ENCODE measurements at places on chromosomes 12 and 14.

DNA sequence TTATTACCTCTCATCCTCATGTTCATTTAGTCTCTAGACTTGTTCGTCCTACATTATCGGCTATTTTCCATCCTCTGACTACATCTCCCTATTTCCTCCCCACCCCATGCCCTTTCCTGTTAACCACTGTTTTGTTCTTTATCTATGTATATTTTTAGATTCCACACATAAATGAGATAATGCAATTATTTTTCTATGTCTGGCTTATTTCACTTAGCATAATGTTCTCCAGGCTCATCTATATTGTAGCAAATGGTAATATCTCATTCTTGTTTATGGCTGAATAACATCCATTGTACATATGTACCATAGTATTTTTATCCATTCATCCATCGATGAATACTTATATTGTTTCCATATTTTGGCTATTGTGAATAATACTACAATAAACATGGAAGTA is 84.6 kb upstream of the PTPRR start:
- no peak for DNase-seq

GRCh38 chr12:100564090-100564489 is 9.4 kb upstream of the GAS2L3 start:
- DNase-seq = no peak

GRCh38 chr14:38972511-38972910 is 130.5 kb downstream of the SEC23A start:
- DNase-seq = no peak

DNA sequence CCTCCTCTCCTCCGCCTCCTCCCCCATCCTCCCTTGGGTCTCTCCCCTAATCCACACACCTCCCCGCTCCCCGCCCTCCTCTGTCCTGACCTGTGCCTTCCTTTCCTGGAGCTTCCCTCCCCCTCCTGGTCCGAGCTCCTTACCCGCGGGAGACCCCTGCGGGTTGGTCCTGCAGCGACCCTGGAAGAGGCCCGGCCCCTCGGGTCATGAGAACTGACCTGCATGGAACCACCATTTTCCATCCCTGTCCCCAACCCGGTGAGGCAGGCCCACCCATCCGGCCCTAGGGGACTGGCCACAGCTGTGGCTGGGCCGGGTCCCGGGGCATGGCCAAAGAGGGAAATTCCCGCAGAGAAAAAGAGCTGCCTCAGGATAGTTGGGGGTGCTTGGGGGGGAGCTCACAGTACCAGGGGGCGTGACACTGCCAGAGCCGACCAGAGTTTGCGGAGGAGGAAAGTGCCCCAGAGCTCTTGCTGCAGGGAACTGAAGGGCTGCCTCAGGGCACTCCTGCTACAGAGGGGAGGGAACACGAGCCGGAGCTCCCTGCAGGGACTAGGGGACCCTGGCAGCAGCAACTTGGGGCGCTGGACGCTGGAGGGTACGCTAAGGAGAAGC is 613 bp downstream of the ARHGEF40 start:
- DNase-seq = no peak

DNA sequence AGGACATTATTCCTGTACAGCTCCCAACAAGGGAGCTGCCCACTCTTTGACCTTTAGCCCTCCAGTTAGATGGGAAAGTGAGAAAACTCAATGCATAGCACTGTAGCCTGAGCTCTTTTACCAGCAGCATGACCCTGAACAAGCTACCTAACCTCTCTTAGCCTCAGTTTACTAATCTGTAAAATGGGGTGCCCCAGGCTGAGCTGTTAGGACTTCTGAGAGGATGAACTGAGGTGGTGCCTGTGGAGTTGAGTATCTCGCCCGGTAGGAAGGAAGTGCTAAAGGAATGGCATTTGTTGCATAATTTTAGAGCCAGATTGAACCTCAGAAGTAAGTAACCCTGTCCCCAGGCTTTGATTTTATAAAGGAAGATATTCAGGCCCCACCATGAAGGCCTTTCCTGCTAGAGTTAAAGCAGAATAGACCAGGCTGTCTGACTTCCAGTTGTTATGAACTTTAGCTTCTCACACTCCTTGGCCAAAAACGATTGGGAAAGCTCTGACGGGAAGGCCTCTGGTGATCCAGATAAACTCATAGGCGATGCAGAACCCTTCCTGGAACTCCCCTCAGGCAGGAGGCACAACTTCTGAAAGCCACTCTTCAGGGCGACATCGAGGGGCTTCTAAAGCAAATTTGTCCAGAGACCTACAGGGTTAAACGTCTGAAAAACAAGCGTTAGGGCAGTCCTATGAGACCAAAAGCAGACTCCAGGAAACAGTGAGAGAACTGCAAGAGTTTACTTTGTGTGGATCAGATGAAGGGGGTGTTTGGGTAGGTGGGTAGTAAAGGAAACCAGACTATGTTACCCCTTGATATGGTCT is 2.5 kb upstream of the SERPINA10 start:
- no peak for DNase-seq

DNA sequence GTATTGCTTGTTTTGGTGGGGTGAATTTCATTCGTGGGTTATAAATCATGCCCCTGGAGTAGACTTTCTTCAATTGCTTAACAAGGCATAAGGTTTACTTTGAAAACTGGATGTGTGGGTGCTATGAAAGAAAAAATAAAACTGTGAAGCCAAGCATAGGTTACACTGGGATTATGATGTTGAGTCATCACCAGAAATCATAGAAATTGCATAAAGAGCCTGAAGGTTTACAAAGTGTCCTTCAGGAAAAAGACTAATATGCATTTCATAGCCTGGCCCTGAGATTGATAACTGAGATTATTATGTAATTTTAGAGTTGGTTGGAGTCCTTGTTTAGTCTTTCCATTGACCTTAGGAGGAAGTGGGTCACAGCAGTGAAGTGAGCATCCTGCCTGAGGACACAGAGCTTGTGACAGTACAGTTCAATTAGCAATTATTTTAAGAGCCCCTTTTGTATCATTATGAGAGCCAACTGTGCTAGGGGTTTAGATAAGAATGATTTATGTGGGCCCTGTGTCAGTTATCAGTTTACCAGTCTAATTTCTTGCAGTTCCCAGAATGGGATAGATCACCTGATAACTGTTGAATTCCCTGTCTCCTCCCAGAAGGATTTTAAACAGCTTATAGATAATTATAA is 13.6 kb downstream of the LRRK2 start:
- no peak for DNase-seq

DNA sequence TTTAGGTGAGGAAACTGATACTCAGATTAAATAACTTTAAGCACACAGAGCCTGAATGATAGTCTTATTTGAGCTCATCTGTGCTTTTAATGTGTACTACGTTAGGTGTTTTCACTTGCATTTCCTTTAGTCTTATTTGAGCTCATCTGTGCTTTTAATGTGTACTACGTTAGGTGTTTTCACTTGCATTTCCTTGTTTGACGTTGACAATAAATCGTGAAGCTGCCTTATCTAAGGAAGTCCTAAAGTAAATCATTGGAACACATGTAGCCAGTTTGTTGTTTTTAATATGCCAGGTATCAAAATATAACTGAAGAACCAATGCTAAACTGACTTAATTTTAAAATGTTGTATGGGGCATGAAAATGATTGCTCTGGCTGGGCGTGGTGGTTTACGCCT is 2.0 kb downstream of the RAP1B start:
- DNase-seq = no peak

- no peak for DNase-seq
Measured at GRCh38 chr12:78315028-78315427, 484.3 kb downstream of the NAV3 start.

GRCh38 chr12:50112456-50113218 is 601 bp downstream of the COX14 start:
- no peak for DNase-seq

DNA sequence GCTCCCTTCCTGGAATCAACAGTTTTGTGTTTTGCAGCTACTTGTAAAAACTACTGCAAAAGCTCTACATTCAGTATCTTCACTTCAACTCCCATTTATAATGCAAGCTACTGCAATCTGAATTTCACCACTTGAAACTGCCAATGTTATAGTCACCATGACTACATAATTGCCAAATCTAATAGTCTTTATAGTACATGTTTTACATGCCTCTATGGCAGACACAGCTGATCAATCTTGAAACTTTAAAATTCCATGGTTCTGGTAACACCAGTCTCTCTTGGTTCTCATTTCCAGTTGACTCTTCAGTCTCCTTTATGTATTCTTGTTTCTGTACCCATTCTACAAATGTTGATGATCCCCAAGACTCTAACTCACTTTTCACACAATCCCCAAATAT is 185.9 kb downstream of the MED13L start:
- DNase-seq = no peak

DNA sequence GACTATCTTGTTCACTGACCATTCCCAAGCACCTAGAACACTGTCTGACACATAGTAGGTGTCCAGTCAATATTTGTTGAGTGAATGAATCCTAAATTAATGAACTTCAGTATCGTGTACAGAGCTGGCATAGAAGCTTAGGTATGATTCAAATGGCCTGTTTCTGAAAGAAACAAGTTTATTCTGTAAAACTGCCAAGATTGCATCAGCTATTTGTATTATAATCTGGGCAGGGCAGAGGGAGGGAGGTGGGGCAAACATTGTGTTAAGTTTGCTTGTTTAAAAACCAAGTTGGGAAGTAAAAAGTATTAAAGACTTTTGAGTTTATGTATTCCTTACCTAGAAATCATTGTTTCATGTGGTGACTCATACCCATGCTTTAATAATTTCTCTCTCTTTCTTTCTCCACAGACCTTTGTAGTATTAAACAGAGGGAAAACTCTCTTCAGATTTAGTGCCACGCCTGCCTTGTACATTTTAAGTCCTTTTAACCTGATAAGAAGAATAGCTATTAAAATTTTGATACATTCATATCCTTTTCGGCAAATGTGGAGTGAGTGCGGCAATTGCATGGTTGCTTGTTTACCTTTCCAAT is 92.8 kb downstream of the SCN8A start:
- DNase-seq = no peak

GRCh38 chr14:98208211-98208611 is 1063.8 kb downstream of the BCL11B start:
- DNase-seq = no peak

GRCh38 chr12:6523708-6524107 is 10.6 kb upstream of the GAPDH start:
- DNase-seq = no peak

DNA sequence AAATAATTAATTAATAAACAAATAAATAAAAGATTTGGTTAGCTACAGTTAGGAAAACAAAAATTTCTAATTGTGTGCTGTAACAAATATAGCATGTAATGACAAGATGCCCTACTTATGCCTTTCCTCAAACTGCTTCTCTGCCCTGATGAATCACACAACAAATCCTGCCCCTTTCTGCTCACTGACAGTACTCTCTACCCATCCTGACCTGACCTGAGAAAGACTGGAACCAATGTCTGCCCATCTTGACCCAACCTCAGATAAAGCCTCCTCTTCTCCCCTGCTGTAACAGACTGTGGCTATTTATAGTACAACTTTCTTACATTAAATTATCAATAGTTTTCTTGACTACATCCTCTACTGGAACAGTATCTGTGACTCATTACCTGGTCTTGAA is 43.7 kb downstream of the PPP1R13B start:
- no peak for DNase-seq

DNA sequence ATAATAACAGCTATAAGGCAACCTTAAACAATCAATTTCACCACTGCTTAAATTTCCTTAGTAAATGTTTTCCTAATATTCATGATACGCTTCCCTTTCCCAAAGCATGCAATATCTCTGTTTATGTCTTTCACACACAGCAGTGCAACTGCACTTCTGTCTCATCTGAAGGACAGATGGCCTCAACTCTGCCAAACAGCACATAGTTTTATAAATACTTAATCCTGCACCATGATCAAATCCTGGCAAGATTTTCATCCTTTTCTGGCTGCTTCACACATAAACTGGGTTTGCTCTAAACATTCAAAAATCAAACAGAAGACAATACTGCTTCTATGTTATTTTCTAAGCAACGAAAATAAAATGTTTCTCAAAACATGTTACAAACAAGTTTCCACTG is 266.3 kb downstream of the ITPR2 start:
- DNase-seq = no peak

- no peak for DNase-seq
Measured at GRCh38 chr12:54206791-54207190, 18.0 kb upstream of the SMUG1 start.

GRCh38 chr14:85578930-85579329 is 49.0 kb downstream of the FLRT2 start:
- DNase-seq = no peak

DNA sequence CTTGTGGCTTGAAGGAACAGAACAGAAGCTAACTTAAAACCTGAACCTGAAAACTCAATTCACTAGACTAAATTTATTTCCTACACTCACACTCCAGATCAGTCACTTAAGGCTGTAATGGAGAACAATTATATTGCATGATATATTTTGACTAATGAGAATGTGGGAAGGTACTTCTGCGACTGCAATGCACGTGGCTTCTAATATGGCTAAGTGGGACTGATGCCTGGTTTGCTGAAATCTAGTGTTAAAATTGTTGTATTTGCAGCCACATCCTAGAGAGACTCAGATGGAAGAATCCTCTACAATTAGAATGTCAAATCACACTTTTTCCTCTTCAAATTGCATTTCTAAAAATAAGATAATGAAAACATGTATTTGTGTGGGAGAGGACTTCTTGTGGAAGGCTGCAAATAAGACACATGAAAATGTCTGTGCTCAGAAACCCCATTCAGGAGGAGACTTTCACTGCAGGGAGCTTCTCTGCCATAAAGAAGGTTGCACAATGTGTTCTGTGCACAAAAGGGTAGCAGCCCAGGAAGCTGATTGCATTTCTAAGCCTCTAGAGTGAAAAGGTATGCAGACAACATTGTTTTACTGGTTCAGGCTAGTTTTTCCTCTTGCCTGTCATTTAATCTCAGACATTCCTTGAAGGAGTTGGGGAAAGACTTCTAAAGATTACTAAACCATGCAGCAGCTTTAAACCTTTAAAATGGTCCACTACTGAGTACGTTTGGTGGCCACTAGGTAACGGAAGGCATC is 224.3 kb downstream of the NEDD1 start:
- DNase-seq = no peak

DNA sequence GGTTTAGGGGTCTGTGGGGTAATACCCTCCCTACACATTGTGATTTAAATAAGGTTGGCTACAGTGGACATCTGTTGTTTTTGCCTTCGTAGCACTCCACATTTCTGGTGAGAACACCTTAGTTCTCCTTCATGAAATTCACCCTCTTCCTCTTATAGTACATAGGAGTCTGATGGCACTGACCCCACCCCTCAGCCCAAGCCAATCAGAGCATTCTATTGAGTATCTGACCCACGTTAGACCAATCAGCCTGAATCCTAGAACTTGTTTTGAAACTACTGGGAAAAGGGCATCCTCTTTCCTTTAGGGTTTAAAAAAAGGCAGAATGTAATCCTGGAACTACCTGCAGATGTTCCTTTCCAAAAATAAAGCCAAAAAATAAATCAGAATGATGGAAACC is 15.8 kb upstream of the LRRC9 start:
- DNase-seq = no peak

DNA sequence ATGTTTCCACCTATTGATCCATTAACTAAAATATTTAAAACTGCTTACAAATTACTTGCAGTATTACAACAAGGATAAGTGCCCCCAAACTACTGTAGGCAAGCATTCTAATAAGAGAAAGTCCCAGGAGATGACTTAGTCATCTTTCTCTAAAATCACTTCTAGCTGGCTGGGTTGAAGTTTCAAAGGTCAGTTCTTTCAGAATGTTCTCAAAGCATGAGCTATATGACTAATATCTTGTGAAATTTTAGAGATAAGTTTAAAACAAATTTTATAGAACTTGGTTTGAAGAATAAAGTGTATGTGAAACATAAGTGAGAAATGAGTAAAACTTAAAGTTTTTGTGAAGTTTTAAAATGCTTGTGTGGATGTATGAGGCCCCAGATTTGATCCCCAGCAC is 24.3 kb upstream of the OR6J1 start:
- no peak for DNase-seq

- DNase-seq = no peak
Measured at GRCh38 chr12:78189656-78190055, 359.0 kb downstream of the NAV3 start.
